ENCODE measurements at places on chromosomes 7 and 10.

DNA sequence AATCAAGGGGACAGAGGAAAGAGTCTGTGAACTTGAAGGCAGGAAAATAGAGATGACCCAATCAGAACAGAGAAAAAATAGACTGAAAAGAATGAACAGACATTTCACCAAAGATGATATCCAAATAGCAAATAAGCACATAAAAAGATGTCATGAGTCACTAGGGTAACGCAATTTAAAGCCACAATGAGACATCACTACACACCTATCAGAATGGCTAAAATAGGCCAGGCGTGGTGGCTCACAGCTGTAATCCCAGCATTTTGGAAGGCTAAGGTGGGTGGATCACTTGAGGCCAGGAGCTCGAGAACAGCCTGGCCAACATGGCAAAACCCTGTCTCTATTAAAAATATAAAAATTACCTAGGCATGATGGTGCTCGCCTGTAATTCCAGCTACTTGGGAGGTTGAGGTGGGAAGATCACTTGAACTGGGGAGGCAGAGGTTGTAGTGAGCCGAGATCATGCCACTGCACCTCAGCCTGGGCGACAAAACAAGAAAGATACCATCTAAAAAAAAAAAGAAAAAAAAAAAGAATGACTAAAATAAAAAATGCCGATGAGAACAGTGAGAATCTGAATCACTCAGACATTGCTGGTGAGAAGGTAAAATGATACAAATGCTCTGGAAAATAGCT lies 100.9 kb downstream of the LHPP start:
- no peak for DNase-seq

DNA sequence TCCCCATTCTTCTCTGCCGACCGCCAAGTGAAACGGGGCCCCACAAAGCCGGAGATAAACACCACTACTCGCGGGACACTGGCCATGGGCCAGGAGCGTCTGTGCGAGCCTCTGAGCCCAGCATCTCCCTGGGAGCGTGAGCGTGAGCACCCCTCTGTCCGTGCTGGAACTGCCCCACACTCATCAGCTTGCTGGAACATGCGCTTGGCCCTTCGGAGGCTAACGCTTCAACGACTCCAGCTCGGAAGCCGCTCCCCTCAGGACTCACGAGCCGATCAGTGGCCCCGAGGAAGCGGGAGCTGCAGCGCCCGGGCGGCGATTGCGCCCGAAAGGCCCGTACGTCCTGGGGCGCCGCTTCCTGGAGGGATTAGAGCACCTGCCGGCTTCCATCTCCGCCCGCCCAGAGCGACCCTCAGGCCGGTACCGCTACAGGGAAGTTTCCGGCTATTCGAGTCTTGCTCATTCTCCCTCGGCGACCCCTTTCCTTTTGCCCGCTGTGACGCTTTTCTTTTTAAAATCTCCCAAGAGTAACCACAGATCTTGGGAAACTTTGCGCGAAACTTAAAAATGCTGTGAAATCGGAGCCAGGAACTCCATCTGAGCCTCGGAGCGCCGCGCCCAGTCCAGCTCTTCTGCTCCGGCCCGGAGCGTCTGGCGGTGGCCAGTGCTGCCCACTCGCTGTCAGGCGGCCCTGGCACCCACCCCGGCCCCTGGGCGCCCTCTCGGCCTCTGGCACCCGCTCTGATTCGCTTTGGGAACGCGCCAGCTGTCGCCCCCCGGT lies 1.0 kb downstream of the TLL2 start:
- DNase-seq: no peak

GRCh38 chr10:53127686-53128085 lies 355.1 kb upstream of the MBL2 start:
- no peak for DNase-seq

DNA sequence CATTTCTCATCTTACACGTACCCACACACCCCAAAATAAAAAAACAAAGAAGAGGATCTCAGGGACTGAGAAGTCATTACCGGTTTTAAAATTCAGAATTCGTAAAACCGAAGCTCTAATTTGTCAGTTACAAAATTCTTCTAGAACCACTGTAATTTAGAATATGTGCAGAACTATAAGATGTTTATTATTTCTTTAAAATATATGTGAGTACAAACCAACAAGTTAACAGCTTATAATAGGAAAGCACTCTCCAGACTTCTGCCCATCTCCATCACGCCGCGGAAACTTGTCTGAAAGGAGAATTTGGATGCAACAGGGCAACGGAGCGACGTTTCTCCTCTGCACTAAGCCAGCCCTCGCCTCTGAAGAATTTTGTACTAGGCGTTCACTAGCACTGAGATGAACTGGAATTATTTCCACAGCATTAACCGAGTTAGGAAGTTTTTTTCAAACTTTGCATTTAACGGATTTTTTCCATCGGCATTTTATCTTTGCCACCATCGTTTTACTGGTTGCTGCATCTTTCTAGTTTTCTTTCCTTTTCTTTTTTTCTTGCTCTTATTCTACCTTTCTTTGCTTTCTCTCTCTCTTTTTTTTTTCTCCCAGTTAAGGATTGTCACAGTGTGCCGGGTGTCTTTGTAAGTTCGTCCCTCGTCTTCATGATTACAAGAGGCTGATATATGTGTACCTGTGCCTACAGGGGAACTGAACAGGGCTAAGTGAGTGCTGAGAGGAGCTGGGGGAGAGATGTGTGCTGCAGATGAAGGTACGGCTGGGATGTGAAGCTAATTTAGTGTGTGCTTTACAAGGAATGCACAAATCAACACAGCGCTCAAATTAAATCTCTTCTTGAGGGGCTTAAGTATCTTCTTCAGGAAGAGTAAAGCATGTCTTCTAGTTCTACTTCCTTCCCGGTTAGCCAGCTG lies 295.9 kb upstream of the NFE2L3 start:
- DNase-seq: no peak

DNA sequence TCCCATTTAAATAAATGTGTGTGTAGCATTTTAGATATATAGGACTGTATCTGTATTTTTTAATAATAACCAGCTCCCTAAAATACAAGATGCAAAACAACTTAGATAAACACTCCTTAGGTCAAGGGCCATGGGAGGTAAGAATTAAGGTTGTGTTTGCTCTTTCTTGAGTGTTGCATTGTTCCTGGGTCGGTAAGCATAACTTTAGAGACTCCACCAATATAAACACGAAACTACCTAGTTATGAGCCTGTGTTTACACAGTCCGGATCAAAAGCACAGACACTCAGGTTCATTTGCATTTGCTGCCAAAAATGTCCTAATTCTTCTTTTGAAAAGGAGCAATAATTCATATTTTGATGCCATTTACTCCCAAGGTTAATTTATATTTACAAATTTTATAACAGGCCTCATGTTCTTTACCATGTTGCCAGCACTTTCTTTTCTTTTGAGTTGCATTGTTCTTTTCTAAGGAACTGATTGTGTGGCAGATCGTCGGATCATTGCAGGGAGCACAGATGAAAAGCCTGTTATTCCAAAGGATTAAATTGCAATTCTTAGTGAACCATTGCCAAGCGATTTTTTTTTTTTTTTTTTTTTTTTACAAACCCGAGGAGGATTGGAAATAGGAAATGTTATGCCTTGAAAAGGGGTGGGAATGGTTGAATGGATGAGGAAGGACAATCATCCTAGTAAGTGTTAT lies 45.8 kb upstream of the GLCCI1 start:
- no peak for DNase-seq

DNA sequence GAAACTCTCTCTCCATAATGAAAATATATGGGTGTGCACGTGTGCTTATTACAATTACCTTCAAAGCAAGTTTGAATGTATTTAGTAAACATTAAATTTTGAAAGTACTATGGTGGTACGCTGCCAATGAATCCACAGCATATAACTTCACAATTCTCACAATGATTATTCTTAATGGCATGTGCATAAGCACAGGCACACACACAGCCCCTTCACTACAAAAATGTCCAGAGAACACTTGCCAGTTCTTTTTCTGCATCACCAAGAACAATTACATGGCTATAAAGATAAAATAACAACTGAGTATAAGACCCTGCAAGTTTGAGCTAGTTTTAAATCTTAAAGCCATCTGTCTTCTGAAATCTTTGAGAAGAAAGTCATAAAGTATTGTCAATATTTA lies 22.2 kb downstream of the SGCE start:
- no peak for DNase-seq

DNA sequence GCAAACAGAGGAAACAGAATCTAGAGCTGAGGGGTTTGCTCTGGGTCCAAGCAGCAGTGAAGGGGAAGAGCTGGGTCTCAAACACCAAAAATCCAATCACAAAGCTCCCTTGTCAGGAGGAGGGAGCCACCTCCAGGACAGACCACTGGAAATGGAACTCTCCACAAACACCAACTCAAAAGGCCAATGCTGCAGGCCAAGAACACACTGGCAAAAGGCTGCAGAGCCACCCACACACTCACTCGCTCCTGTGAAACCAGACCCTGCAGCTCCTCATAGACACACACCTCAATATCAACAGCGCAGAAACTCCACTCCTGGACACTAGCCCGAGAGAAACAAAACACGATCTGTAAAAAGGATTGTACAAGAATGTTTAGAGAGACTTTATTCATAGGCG lies 213.5 kb downstream of the PTPRN2 start:
- DNase-seq: no peak

DNA sequence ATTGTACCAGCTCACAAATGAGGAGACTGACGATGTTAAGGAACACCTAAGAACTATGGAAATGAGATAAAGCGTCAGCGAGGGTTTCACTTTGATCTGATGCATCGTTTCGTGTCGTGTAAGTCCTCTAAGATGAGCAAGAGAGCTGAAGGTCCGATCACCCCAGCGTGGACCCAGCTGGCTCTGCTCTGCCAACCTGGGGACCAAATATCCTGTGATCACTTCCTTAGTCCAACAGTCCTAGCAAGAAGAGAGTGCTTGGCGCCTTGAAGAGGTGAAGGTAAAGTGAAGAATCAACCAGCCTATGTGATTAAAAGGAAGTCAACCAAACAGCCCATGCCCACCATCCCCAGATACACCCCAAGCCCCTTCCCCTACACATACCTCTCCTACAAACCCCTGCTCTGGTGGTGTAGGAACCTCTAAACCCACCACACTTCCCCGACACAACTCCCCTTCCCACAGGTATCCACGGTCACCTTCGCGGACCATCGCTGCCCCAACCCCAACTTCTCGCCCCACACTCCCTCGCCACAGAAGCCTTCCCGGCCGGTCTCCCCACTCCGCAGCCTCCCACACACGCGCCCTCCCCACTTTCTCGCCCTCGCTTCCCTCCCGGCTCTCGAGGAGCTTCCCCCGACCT lies 722 bp downstream of the UPF2 start:
- DNase-seq: no peak

DNA sequence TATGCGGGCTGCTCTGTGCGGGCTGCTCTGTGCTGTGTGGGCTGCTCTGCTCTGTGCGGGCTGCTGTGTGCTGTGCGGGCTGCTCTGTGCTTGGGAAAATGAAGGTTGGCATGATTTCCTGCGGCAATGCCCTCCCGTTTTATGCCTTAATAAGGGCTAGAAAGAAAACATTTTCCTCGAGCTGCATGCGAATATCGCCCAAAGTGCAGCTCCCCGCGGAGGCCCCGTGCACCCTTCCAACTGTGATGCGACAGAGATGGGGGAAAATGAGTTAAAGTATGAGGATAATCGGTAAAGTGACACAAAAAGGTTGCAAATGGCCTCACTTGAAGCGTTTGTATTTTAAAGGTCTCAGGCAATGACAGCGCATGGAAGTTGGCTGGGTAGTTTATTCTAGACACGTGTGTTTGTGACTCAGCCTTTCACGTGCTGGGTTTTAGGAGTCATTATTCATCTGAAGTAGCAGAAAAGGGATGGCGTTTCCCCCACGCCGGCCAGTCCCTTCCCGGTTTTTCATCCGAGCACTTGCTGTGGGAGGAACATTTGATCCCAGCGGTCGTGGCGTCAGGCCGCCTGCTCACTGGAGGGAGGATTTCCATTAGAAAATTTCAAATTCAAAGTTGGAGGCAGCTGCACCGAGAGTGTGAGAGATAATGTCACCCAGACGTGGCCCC lies 220.7 kb downstream of the ADARB2 start:
- DNase-seq: no peak

DNA sequence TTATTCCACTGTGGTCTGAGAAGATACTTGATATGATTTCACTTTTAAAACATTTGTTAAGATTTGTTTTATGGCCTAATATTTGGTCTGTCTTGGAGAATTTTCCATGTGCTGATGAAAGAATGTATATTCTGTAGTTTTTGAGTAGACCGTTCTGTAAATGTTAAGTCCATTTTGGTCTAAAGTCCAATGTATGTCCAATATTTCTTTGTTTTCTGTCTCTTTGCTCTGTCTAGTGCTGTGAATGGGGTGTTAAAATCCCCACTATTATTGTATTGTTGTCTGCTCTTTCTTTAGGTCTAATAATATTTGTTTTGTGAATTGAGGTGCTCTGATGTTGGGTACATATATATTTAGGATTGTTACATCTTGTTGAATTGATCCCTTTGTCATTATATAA lies 31.3 kb downstream of the DNAJC9 start:
- DNase-seq: no peak

DNA sequence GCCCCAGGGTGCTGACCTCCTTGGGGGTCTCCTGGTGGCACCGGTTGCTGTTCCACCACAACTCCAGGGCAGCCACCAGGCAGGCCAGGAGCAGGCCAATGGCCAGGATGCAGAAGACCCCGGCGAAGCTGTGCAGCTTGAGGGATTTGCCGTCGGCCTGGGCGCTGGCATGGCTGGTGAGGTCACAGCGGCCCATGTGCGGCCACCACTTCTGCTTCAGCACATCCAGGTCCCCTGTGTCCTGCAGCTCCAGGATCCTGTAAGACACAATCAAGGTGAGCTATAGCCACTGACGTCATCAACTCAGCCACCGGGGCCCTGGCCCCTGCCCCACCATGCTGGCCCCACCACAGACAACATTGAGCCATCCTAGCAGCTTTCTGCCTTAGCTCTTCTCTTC lies 753.2 kb downstream of the GRID1 start:
- DNase-seq: no peak

DNA sequence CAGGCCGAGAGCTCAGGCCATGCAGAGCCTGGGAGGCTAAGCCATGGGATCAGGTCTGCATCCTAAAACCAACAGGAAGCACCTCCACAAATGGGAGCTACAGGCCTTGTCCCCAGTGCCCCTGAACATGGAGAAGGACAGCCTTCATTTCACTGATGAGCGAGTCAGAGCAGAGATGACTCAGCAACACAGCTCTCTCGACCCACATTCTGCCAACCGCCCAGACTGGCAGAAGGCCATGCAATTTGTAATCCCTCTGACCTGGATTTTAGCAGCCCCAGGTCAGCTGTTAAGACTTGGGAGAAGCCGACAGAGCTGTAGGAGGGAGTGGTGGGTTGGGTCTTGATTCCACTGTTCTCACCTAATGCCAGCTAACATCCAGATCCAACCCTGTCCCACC lies 25.5 kb downstream of the VOPP1 start:
- DNase-seq: no peak

GRCh38 chr10:70784016-70784415 lies 1.2 kb downstream of the TBATA start:
- no peak for DNase-seq

DNA sequence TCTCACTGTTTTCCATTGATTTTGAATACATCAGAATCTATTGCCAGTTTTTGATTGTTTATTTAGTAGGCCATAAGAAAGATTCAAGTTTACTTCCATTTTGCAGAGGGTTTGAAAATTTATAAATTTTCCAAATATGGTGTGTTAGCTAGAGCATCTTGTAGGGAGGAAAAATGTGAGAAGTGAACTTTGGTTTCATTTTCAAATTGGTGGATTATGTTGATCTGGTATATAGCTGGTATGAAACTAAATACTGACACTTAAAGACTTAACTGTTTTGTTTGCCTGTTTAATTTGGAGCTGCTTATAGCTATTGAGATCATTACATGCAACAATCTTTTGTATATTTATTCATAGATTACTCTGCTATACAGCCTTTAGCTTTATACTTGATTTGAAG lies 108.1 kb downstream of the ADAM22 start:
- no peak for DNase-seq
